ENCODE measurements at places on chromosomes 12 and 14. TPM values are rescaled to one million over a fixed set of nuclear protein-coding genes. Genes with fewer than 3 reads are reported as not detected.

NYNRIN gene
- total RNA-seq = 19.3 TPM

MARS1 gene
- total RNA-seq = 68.4 TPM

CLEC9A gene
- total RNA-seq = not detected

AQP6 gene
- 0.52 TPM for total RNA-seq

SLC25A21 gene
- 2.1 TPM for total RNA-seq
